ENCODE measurements at places on chromosomes 7 and 10. TPM values are rescaled to one million over a fixed set of nuclear protein-coding genes. Genes with fewer than 3 reads are reported as not detected.

The WDR86 gene
- total RNA-seq: 16.6 TPM

DNA sequence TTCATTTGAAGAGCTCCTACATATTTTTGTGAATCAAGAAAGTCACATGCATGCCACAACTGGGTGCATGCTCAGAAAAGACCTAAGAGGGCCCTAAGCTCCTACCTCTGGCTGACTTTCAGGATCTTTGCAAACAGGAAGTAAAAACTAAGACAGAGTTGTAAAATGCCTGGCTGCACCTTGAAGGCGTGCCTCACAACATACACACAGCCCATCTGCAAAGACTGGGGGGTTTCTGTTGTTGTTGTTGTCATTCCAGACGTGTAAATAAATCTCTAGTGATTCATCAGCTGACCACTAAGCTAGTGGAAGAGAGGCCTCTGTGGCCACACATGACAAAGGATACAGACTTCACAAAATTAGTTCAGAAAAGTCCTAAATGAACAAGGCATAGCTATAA, 31.8 kb downstream of the SMURF1 start:
- DNase-seq: no peak

GRCh38 chr7:115707258-115708012, 323.1 kb downstream of the TFEC start:
- DNase-seq: no peak

The AKR1C4 gene
- not detected for total RNA-seq

- no peak for DNase-seq
Observed at GRCh38 chr10:120455004-120455403, 2.0 kb upstream of the PLPP4 start.

DNA sequence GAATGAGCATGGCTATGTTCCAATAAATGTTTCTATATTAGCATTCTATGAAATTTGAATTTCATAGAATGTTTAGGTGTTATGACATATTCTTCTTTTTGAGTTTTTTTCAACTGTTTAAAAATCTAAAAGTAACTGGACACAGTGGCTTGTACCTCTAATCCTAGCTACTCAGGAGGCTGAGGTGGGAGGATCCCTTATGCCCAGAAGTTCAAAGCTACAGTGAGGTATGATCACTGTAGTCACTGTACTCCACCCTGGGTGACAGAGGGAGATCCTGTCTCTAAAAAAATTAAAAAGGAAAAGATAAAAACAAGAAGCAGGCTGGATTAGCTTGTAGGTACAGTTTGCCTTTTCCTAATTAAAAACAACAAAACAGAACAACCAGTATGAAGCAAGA, 95.1 kb downstream of the NRBF2 start:
- no peak for DNase-seq

- DNase-seq: no peak
Observed at GRCh38 chr7:29310625-29311024, 116.0 kb downstream of the CHN2 start.

DNA sequence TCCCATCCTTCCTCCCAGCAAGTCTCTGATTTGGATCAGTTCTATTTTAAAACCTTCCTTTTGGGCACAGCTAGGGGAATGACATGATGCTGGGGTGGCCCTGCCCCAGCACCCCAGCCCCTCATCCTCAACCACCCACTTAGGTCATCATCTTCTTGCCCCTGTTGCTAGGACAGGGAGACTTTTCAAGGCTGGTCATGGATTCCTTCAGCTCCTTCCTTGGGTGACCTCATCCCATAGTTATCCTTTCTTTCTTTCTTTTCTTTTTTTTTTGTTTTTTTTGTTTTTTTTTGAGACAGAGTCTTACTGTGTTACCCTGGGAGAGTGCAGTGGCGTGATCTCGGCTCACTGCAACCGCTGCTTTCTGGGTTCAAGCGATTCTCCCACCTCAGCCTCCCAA, 127.2 kb downstream of the WDFY4 start:
- DNase-seq: no peak

DNA sequence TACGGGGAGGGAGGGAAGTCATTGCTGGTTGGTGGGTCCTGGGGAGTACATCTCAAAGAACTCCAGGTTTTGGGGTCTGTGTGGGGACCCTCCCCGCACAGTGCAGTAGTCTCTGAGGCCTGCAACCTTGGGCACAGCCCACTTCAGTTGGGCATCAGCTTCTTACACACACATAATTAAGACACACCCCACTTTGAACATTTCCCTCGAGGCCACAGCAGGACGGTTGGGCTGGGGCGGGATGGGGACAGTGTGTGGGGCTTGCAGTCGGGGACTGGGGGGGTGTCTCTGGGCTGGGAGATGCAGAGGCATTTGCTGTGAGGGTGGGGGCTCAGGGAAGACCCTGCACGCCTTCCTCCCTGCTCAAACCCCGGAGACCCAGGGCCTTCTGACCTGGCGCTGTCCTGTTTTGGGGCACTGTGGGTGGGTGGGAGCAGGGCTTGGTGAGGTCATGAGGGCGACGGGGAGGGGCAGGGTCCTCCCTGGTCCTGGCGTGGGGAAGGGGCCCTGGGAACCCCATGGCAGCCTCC, 1.3 kb downstream of the LFNG start:
- no peak for DNase-seq

The CYP2W1 gene
- 2.1 TPM for total RNA-seq

- DNase-seq: no peak
Observed at GRCh38 chr7:79988653-79989052, 146.0 kb upstream of the GNAI1 start.

DNA sequence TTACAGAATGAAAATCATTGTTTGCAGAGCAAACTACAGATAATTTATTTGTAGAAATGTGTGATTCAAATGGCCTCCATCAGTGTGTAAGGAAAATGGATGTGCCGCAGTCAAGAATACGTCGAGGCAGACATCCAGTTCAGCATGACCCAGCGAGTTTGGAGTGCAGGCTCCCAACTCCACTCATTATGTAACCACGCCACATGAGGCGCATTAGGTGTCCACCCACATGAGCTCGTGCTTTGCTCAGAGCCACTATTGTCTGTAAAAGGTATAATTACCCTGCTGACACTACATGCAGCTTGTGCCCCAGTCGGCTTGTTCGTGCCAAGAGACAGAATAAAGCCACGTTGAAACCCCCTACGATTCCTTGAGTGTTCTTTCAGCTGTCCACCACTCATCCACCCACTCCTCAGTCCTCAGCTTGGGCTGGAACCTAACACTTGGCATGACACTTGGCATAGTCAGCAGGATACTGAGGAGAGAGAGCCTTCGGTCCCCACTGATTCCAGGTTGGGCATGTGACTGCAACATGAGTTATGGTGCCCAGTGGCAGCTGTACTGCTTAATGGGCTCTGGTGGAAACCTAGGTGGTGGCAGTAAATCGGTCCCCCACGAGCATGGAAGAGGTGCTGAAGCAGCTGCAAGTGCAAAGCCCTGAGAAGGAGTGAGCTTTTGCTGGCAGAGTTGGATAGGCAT, 102.7 kb downstream of the BICC1 start:
- DNase-seq: no peak

The PRKCQ gene
- 1.6 TPM for total RNA-seq

GRCh38 chr7:140673063-140673773, 473 bp downstream of the ADCK2 start:
- peak; percentile 84 for DNase-seq

- no peak for DNase-seq
Observed at GRCh38 chr7:1716263-1717094, 46.4 kb downstream of the ELFN1 start.

DNA sequence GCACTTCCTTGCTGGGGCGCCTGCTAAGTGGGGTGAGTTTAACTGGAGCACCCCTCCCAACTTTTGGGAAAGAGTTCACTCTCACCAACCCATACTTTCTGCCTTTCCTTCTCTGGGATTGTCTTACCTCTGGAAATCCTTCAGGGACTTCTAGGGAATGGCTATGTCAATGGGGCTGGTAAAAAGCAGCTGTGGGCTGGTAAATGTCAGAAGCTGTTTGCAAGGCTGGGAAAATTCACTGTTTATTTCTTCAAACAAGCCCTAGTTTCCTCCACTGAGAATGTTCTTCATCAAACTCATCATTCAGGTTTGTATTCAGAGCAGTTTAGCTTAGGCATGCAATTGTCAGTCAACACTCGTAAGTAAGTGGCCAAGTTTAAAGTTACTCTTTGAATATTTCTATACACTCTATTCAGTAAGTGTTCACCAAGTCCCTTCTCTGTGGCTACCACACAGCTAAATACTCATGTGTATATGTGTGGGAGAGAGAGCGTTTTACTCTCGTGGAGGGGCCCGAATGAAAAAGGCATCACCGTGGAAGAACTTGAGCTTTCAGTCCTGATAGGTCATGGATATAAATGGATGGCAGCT, 654.8 kb downstream of the LRMDA start:
- no peak for DNase-seq

GRCh38 chr7:67821116-67821515, 824.5 kb downstream of the TYW1 start:
- DNase-seq: no peak

The PAPOLB gene
- total RNA-seq: 0.09 TPM

DNA sequence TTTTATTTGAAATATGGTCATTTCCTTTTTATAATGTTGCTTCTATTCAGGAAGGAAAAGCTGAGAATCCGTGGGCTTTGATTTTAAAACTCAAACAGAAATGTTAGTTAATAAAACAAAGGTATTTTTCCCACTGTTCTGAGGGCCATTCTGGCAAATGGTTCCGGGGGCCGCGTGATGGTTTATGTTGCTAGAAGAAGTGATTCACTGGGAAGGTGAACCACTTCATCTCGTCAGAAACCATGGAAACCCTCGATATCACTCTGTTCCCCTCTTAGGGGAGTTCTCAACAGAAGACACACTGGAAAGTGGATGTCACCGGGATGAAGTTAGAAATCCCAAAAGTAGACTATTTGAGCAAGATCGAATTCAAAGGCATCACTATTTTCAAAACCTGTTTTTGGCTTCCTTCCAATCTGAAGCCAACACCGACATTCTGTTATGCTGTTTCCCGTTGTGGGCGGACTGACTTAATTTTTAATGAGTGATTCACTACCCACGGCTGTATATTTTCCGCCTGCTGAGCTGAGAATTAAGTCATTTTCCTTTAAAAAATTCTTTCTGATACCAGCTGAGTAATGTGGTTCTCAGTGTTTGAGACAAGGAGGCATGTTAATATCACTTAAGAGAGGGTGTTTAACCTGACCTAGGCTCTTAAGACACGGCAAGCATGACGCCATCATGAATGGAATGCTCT, 84.1 kb downstream of the PTPRE start:
- no peak for DNase-seq

DNA sequence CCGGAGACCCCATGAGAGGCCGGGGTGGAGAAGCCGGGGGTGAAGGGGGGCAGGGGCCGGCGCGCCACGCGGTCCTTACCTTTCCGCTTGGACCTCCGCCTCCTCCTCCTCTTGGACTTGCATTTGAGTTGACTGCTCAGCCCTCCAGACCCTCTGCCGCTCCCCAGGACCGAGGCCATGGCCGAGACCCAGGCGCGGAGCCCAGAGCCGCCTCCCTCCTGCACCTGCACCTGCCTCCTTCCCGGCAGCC, 428 bp downstream of the ADARB2 start:
- no peak for DNase-seq

DNA sequence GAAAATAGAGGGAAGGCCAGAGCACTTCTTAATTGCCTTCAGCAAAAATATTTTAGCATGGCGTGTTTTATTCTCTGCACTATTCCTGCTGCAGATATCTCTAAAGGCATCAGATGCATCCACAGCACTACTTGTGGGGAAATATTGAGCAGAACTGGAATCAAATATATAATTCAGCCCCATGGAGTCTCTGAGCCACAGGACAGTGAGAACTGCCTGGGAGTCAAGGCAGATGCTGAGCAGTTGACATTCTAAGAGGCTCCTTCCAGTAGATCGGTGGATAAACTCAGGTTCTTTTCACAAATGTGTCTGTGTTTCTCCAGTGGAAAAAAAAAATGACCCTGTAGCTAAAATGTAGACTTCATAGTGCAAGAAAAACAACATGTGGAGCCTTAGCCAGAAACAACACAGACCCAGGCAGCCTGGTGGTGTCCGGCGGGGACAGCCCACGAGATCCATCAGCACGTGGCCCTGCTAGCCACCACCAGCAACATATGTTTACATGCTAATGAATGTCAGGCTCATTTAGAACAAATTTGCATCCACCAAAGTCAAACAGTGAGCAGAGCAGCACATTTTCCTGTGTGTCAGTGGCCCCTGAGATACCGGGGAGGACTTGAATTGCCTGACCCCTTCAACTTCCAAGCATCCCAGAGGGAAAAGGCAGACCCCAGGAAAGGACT, 123.3 kb upstream of the PFKP start:
- no peak for DNase-seq

The GDF2 gene
- not detected for total RNA-seq

The ZYX gene
- 203 TPM for total RNA-seq

The LRRN3 gene
- 0.80 TPM for total RNA-seq

GRCh38 chr7:151094675-151095074, 8.4 kb downstream of the AGAP3 start:
- DNase-seq: no peak

The MDFIC gene
- total RNA-seq: 10.4 TPM

The CYP26A1 gene
- total RNA-seq: not detected

- no peak for DNase-seq
Observed at GRCh38 chr7:134795231-134795630, 15.8 kb downstream of the CALD1 start.

DNA sequence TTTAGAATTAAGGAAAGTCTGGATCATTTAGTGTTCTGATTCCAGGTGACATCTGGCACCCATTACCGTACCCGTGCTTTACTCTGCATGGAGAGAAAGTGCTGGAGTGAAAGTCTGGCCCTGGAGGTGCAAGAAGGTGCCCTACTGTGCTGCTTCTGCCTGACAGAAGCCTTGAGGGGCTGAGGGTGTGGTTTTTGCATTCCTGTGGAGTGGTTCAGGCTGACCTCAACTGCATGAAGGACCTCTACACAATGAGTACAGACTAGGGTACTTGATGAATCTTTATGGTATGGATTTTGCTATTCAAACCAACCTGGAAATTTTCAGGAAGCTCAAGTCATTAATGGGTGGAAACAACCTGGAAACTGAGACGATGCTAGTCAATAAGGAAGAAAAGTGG, 45.1 kb upstream of the GSAP start:
- no peak for DNase-seq

DNA sequence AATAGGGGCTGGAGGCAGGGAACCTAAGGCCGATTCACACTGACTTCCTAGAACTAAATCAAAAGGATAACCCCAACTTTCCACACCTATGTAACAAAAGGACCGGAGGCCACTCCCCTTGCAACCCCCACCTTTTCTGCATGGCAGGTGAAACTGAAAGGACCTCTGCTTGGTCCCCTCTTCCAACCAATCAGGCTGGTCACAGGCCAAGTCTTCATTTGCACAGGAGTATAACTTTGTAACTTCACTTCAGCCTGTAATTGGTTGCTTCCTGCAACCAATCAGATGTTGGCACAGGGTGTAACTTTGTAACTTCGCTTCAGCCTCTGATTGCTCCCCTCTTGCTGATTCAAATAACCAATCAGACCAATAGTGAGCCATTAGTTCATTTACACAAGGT, 190.0 kb downstream of the FAM107B start:
- DNase-seq: no peak

The FRMD4A gene
- 17.2 TPM for total RNA-seq

The PDAP1 gene
- 90.9 TPM for total RNA-seq

The CALCR gene
- not detected for total RNA-seq

- DNase-seq: no peak
Observed at GRCh38 chr7:154695836-154696235, 307.1 kb downstream of the PAXIP1 start.

Data from mucosa of descending colon (tissue), 3 donors.